ENCODE measurements at places on chromosomes 2 and 18.

- DNase-seq: no peak
Measured at GRCh38 chr2:240825476-240825875, 5.5 kb upstream of the KIF1A start.

DNA sequence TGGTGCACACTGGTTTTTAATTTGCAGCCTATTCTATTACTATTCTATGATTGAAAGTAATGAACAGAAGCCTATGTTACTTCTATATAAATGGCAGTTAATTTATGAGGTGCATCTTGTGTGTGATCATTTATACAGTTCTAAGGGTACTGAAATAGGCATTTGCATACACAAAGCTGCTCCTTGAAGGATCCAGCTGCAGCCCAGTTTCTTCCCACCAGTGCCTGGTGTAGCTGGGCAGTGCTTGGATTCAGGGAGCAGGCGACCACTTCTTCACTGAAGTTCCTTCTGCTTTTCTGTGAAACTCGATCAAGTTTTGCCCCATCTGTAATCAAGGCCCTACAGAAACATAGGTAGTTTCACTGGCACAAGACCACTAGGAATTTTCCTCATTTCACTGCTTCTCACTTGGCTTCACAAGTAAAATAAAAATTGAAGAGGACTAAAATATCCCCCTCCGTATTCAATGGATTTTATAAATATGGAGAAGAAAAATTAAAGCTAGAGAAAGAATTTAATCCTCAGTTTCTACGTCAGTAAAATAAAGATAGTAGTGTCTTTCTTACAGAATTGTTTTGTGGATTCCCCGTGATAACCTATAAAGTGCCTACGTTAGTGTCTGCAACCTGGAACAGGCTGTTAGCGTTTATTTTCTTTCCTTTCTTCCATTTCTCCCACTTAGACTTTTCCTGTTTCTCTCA is 1.7 kb upstream of the LPIN2 start:
- DNase-seq: no peak

DNA sequence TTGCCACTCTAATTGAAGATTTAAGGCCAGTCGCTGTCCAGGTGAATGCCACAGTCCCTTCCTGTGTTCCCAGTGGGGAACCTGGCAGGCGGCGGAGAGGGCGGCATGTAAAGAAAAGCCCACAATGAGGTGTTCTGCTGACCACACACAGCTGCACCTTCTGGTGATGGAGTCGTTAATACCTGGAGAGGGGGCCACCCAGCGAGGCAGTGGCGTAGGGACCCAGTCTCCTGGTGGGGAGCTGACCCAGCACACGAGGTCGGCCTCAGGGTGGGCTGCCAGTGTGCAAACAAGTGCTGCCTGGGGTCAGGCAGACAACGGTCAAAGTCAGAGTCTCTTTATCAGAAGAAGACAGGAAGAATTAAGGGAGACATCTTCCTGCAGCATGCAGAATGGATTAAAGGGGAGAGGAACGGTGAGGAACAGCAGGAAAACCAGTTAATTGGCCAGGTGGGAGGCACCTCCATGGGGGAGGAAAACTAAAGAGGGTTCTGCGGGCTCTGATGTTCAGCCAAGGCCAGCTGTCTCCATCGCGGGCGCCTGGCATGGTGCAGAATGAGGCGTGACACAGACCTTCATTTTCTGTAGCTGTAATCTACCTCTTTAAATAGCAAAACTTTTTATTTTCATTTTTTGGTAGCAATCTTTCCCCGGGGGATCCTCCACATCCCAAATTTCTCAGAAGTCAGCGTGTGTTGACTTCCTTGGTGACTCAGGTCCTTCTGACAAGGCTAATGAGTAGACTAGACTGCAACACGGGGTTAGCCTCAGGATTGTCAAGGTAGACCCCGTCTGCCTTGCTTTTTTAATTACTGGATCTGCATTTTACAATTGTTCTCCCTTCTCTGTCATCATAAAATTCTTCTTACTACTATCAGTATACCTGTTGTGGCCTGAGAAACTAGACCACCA is 78.3 kb downstream of the SMAD7 start:
- no peak for DNase-seq

DNA sequence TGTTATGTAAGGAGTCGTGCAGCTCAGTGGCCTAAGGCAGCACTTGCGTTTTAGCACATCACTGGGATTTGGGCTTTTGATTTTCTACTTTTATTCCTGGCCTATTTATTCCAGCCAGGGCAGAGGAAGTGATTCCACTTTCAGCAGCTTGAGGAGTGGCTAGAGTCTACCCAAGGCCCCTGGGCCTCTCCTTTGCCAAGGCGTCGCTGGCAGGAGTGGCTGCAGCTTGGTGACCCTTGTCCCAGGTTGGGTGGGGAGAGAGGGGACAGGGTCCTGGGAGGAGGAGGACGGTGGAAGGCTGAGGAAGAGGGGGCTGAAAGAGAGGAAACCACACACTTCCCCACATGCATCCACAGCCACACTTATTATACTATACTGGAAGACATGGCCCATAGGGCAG is 94.1 kb upstream of the SMAD7 start:
- no peak for DNase-seq

GRCh38 chr2:126911111-126911796 is 12.6 kb downstream of the TEX51 start:
- no peak for DNase-seq

DNA sequence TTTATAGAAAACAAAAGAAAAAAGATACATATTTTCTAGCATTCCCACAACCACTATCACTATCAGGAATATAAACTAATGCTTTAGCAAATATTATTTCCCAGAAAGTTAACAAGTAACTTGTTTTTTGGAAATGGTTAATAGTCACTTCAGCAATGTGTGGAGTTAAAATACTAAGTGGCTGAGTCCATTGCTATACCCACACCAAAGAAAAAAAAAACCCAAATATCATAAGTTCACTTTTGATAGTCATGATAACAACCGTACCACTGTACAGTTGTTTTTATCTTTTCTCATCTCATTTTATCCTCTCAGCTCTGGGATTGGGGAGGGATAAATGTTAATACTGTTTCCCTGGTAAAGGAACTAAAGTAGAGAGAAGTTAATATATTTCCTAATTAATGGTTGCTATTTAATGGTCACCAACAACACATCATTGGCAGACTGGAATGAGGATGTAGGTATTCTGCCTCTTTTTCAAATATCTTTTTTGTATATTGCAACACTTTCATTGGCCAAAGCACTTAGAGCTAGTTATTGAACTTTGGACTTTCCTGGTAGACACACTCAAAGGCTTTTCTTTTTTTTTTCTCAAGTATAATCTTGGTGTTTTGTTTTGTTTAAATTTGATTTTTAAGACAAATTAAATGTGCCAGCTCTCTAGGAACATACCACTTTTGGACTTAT is 18.4 kb upstream of the KANSL1L start:
- DNase-seq: no peak

DNA sequence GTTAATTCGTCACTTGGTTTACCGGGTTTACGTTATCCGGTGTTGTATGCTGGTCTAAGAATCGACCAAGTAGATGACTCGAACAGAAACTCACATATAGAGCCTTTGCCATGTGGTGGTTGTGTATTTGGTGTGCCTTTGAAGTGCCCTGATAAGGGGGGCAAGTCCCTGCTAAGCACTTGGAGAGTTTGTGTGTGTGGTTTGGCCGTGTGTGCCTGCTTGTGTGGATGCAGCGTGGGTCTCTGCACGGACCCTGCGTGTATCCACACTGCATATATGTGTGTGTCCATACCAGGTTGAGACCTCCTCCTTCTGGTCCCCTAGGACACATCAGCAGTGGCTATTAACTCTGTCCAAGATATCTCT is 2.4 kb upstream of the CELF4 start:
- DNase-seq: no peak

- no peak for DNase-seq
Measured at GRCh38 chr18:68102117-68102516, 585.6 kb upstream of the DSEL start.

GRCh38 chr2:101831351-101831865 is 133.9 kb downstream of the MAP4K4 start:
- no peak for DNase-seq

- no peak for DNase-seq
Measured at GRCh38 chr18:44704135-44704789, 23.6 kb downstream of the SETBP1 start.

GRCh38 chr18:13580351-13580750 is 146.0 kb downstream of the FAM210A start:
- DNase-seq: no peak

- DNase-seq: no peak
Measured at GRCh38 chr2:19131871-19132270, 226.6 kb downstream of the OSR1 start.

DNA sequence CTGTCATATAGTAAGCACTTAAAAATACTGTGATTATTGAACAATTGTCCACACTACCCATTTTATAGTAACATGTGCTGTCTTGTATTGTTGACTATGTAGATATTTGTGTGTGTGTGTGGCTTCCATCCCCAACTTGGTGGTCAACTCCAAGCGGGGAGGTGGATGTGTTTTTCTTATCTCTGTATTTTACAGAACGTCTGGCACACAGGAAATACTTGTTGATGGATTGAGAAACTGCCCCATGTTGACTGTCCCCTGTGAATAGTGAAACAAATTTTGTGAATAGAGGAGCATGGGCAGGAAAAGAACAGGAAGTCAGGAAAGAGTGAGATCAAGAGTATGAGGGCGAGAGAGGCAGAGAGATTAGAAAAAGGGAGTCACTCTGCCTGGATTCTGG is 83.6 kb downstream of the CELF4 start:
- no peak for DNase-seq

GRCh38 chr2:232519581-232520438 is at the start of gene PRSS56:
Gene PRSS56, plus strand, starts transcription at chr2:232520388. Its CDS starts 211 bp downstream, at chr2:232520599.
- no peak for DNase-seq

- no peak for DNase-seq
Measured at GRCh38 chr2:222034058-222034457, 264.7 kb downstream of the PAX3 start.

GRCh38 chr2:230520061-230520874 is 104.3 kb downstream of the SP100 start:
- DNase-seq: no peak

DNA sequence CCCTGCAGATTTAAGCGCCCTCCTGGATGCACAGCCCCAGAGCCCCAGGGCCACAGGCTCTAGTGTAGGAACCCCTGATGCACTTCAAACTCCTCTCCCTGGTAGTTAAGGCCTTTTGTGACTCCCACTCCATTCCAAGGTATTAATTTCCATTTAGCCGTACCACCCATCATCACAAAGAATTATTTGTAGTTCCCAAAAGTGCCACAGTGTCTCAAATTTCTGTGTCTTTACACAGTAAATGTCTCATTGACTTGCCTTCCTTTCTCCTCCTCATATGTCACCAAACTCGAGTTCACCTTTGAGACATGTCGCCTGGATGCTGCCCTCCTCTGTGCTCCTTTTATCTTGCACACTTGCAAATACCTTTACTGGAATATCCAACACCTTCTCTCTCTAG is 25.9 kb downstream of the PECR start:
- DNase-seq: no peak

DNA sequence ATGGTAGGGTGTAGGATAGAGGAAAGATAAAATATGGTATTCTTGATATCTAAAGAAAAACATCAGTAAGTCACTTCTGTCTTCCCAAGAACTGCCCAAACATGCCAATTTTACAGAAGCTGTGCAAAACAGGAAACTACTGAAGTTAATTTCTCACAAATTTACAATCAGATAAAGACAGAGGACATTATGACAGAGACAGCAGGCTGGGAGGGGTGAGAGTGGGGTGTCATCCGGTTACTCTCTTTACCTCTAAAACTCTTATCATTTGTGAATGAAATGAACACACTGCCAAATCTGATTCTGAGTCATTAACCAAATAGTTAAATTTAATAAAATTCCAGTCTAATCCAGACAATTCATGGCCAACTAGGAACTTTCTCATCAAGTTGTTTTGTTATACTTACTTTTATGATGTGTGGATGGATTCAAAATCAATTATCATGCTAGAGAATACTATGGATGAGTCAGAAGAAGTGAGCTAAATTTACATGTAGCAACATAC is 323.2 kb upstream of the MEX3C start:
- no peak for DNase-seq

GRCh38 chr2:125710561-125710960 is 945.4 kb upstream of the GYPC start:
- no peak for DNase-seq

DNA sequence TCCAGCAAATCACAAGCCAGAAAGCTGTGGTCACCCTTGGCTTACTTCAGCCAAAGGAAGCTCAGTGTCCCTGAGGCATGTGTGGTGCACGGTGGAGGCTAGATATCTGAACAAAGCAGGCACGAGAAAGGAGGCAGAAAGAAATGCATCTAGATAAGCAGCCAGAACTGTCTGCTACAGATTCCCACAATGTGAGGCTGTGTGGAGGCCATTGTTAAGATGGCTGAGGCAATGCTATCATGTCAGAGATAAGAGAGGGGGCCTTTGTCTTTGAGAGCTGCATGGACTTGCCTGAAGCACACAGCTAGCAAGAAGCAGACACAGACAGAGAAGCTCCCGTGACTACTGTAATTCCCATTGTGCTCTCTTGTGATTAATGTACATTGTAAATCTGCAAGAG is 110.5 kb upstream of the LYPD6 start:
- DNase-seq: no peak
